ENCODE measurements at places on chromosomes 12 and 14.
A peak's percentile ranks its signal among the peaks of the same experiment; 100 is the strongest.

DNA sequence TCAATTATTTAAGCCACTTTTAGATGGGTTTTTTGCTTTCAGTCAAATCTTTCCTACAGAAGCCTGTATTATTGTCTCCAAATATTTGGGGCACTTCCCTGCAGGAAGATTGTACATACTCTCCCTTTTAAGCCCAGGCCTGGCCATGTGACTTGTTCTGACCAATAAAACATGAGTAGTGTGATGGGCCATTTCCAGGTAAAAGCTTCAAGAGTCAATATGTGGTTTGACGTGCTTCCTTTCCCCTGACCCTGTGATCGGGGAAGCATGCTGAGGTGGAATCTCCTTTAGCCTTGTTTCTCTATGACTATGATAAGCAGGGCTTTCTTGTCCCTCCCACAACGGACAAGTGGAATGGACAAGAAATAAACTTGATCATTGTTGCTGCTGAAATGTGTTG is 14.2 kb upstream of the NIN start:
- no peak for DNase-seq

DNA sequence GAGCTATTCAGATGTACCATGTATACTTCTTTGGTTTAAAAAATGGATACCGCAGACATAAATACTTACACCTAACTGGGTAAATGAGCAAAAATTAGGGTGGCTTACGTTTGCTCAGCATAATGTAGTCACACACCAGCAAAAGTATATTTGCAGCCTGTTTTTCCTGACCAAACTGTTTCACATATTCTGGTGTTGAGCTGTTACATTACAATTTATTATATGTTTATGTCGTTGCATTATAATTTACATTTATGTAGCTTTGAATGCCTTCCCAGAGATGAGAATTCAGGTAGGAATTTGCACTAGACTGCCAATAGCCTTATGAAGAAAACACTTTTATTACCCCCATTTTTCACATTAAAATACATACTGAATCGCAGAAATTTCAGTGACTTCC is 183.3 kb downstream of the PTPRO start:
- no peak for DNase-seq

DNA sequence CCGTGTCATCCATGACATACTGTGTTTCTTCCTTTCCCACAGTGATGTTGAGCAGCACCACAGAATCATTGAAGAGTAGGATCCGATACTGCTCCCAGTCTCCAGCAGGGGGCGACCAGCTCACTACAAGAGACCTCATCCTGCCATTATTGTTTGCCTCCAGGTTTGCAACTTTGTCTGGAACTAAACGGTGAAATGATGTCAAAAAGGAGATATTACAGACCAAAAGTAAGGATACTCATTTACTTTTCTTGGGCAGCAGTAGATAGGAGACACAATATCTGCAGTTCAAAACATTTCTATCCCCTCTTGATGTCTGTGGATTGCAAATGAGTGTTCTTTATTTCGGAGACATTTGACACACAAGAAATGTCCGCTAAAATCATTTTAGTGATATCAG is 47.2 kb downstream of the PTPRB start:
- DNase-seq = peak; percentile 18

- DNase-seq = no peak
Observed at GRCh38 chr14:104356020-104356737, 217.8 kb downstream of the KIF26A start.

- no peak for DNase-seq
Observed at GRCh38 chr12:84436134-84436533, 476.5 kb downstream of the SLC6A15 start.

- no peak for DNase-seq
Observed at GRCh38 chr14:52860910-52861309, 69.5 kb upstream of the GNPNAT1 start.

DNA sequence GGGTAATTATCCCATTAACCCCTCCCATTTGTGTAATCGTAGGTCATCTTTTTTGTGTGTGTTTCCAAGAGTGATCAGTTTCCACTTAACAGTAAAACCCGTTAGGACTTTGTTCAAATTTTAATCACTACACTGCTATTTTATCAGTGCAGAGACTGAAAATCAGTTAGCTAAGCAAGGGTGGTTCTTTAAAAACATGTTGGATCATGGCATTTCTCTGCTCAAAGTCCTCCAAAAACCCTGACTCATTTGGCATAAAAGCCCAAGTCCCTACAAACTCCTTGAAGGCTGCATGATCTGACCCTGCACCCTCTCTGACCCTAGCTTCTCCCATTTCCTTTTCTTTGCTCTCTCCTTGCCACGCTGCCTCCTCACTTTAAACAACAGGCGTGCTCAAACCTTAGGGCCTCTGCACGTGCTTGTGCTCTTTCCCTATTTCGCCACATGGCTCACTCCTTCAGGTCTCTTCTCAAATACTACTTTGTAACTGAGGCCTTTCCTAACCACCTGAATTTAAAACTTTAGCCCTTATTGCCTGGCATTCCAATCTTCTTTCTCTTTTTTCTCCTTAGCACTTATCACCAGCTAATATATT is 13.2 kb upstream of the OVCH1 start:
- DNase-seq = no peak

- no peak for DNase-seq
Observed at GRCh38 chr12:96261557-96261956, 67.4 kb downstream of the ELK3 start.

DNA sequence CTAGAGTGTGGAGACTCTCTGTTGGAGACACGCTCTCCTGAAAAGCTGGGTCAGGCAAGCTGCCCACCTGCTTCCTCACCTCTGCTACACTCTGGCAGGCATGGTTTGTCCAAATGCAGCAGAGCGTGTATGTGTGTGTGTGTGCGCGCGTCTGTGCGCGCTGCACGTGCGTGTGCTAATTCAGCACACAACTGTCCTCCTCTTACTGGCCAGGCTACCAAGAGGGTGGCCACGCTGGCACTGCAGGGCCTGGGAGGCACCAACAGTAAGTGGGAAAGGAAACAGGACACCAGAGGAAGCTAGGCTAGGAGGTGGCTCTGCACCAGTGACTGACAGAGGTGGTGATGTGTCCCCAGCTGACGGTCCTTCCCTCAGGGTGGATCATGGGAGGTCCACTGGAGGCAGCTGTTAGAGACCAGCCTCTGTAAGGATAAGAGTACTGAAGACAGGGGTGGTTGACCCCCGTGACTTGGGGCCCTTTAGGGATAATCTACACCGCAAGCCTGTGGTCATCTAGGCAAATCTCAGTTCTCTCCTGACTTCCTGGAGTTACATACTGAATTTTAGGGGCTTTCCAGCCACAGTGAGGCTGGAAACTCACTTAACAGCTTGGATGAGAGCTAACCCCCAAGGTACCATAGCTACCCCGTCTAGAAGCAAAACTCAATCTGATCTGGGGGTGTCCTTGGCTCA is 15.6 kb upstream of the TFCP2 start:
- no peak for DNase-seq

GRCh38 chr14:93121030-93121834 is 5.5 kb upstream of the ITPK1 start:
- no peak for DNase-seq

- no peak for DNase-seq
Observed at GRCh38 chr12:2963760-2964292, 4.6 kb downstream of the TEAD4 start.

DNA sequence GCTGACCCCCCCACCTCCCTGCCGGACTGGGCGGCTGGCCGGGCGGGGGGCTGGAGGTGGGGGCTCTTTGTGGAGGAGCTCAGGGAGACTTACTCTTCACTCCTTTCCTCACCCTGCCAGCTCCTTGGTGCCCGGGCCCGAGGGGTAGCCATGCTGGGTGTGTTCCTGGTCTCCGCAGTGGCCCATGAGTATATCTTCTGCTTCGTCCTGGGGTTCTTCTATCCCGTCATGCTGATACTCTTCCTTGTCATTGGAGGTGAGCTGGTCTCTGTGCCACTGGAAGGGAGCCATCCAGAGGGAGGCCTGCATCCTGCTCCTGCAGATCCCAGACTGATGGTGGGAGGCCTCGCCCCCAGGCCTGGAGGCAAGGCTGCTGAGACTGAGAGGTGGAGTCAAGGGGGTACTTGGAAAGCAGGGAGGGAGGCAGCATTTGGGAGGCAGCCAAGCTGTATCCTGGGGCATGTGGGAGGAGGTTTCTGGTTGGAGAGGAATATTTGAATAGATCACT is 19.7 kb downstream of the SOAT2 start:
- no peak for DNase-seq

GRCh38 chr12:108967869-108968540 is 52.9 kb downstream of the SVOP start:
- DNase-seq = no peak

- no peak for DNase-seq
Observed at GRCh38 chr12:116263844-116264243, 13.6 kb downstream of the MED13L start.

GRCh38 chr12:24111086-24111485 is 161.6 kb upstream of the SOX5 start:
- no peak for DNase-seq

- DNase-seq = no peak
Observed at GRCh38 chr12:12278899-12279298, 12.1 kb upstream of the LRP6 start.

DNA sequence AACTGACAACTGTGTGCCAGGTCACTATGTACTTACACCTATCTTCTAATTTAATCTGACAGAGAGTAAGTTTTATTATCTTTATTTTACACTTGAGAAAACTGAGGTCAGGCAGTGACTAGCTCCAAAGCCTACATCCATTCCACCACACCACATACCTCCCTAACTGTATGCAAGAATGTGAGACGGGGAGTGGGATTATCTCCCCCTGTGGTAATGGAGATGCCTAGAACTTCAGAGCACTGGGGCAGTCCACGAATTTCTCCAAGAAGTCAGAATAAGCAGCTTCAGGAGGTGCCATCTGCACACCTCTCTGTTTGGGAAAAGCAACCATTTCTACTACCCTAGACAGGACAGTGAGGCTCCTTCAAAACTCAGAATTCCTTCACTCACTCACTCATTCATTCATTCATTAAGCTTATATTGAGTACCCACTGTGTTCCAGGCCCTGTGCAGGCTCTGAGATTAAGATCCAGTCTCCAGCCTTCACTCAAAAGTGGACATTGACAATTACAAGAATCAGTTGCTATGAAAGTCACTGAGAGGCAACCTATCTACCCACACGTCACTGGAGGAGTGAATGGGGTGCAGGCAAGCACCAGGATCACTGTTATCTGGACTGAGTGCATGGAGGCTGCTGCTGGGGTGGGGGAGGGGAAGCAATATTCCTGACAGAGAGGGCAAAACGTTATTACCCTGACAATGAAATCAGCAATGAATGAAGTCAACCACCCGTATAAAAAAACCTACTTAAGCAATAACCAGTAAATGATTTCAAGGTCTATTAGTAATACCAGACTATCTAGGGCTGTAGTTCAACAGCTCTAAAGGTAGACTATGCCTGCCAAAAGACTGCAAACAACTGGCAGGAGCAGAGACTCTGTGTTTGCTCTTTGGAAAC is 18.0 kb downstream of the SLC7A7 start:
- no peak for DNase-seq

DNA sequence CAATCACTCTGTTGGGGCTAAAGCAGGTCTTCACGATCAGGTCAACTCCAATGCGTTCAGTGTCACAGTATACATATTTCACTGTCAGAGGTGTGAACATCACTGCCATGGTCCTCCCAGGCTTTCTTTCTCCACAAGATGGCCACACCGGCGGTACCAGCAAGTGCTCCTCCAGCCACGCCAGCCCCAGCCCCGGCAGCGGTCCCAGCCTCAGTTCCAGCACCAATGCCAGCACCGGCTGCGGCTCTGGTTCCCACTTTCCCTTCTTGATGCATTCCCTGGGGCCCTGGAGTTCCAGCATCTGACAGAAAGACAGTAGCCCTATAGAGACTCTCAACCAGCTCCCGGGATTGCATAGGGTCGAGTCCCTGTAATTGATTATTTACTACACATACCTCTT is 10.9 kb upstream of the KCNA5 start:
- no peak for DNase-seq

- no peak for DNase-seq
Observed at GRCh38 chr14:24313913-24314312, 2.6 kb downstream of the LTB4R start.

DNA sequence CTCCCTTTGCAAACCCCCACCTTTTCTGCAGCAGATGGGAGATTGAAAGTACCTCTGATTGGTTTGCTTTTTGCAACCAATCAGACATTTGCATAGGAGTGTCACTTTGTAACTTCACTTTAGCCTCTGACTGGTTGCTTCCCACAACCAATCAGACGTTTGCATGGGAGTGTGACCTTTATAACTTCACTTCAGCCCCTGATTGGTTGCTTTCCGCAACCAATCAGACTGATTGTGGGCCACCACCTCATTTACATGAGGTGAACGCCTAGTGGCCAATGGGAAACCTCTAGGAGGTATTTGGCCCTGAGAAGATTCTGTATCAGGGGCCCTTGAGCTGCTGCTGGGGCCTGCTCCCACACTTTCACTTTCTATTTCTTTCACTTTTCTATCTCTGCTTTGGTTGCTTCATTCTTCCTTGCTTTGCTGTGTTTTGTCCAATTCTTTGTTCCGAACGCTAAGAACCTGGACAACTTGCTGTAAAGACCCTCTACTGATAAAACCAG is 106.0 kb upstream of the PRICKLE1 start:
- DNase-seq = no peak

GRCh38 chr14:33035416-33036194 is 96.9 kb downstream of the NPAS3 start:
- DNase-seq = no peak

DNA sequence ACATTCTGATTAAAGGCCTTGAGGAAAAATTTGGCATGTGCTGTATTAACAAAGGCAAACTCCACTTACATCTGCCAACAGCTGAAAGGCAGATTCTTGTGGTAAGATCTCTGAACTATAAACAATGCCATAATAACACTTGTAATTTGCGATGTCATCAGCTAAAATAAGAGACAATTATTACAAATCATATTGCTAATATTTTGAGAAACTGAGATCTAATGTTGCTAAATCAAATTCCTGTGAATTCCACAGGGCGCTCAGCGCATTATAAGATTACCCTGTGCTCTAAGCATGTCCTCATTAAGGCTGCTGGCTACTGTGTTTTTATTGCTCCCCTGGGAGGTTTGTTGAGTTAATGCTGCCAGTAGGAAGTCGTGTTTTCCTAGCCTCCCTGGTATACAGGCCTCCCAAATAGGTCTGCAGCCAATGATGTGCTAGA is 244.8 kb downstream of the DACT1 start:
- no peak for DNase-seq

DNA sequence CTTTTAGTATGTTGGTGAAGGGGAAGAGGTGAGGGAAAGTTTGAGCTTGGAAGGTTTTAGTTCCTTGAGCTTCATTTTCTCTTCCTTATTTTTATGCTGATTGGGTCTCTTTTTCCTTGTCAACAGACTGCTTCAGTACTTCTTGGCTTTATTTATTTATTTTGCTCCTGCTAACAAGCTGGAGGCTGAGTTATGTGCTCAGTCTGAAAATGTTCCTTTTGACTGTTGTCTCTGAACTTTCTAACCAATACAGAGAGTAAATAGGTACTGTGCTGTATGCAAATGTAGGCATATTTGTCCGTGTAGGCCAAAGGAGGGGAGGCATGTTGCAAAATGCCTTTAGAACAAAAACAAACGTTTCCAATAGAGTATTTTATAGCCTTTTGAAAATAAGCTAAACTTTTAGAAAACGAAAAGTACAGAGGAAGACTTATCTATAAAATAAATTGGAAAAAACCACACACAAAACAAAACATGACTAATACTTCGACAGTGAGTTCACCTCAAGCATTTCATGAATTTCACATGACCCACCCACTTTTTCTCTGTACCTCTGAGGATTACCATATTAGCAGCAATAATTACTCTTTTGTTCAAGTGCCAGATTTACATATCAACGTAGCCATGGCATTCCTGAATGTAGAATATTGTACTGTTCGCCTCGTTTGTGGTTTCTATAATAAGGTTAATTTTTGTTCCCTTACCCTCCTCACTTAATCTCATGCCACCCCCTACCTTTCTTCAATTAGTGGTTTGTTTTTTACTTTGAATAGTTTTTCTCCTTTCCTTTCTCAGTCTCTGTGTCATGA is 4.7 kb upstream of the CREBL2 start:
- DNase-seq = no peak

Data from stimulated activated CD8-positive, alpha-beta memory T cell treated with anti-CD3 and anti-CD28 coated beads, Interleukin-2, amount 100 ng/mL, for 1 hour (primary cell).